ENCODE measurements at places on chromosomes 6 and 20. TPM values are rescaled to one million over a fixed set of nuclear protein-coding genes. Genes with fewer than 3 reads are reported as not detected.

The MAS1 gene
- not detected for total RNA-seq

The PTCHD4 gene
- 0.05 TPM for total RNA-seq

The GRM1 gene
- total RNA-seq = 0.03 TPM

The IBTK gene
- total RNA-seq = 32.2 TPM

The GRM4 gene
- 0.17 TPM for total RNA-seq

The KCNB1 gene
- total RNA-seq = 3.0 TPM

The PACRG gene
- total RNA-seq = not detected

The PRPH2 gene
- total RNA-seq = not detected

The ANKRD66 gene
- not detected for total RNA-seq

The ROS1 gene
- 0.21 TPM for total RNA-seq
